ENCODE measurements at places on chromosomes 12 and 14.
A peak's percentile ranks its signal among the peaks of the same experiment; 100 is the strongest.

- DNase-seq = no peak
These were observed 30.7 kb downstream of the FOXN3 start for GRCh38 chr14:89386212-89386886.

DNA sequence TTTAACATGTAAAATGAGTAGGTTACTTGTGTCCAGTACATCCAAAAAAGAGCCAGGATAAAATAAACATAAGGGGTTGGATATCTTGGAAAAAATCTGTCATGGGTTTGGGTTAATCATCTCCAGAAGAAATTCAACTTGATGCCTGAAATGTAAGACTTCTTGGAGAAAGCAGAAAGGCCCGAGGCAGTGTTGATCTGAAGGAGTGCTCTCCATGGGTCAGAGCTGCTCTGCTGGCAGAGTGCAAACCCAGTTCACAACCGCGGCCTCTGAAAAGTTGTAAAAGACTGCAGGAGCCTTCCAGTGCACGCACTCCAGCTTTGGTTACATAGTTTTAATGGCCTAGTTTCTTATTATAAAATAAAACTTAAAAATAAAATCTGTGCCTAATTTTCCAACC is 97.3 kb upstream of the ALX1 start:
- no peak for DNase-seq

DNA sequence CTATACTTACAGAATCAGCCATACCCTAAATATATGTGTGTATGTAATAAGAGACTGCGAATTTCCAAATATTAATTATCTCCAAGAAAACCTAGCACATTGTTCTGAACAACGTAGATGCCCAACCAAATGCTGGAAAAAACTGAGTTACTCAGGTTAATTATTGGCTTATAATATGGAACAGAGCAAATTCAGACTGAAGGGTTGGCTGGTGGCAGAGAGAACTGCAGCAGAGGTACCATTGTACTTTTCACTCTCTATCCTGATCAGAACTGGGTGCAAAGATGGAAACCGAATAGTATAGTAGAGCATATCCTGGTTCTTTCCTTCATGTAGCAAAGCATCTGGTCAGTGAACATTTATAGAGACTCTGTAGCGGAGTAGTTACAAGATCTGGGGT is 185.7 kb downstream of the SLC2A13 start:
- no peak for DNase-seq

DNA sequence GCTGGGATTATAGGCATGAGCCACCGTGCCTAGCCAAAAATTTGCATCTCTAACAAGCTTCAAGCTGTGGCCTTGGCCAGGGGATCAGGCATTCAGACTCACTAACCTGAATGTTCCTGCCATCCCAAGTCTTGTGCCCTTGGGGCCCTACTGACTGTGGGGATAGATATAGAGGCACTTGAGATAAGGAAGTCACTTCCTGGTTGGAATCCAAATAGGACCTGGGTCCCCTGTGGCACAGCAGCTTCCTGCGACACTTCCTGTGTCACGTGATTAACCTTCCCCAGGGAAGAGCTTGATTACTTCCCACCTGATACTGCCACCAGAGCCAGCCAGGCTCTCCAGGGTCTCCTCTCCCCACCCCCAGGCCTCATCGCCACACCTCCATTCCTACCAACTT is 128.2 kb downstream of the BCL11B start:
- DNase-seq = no peak

DNA sequence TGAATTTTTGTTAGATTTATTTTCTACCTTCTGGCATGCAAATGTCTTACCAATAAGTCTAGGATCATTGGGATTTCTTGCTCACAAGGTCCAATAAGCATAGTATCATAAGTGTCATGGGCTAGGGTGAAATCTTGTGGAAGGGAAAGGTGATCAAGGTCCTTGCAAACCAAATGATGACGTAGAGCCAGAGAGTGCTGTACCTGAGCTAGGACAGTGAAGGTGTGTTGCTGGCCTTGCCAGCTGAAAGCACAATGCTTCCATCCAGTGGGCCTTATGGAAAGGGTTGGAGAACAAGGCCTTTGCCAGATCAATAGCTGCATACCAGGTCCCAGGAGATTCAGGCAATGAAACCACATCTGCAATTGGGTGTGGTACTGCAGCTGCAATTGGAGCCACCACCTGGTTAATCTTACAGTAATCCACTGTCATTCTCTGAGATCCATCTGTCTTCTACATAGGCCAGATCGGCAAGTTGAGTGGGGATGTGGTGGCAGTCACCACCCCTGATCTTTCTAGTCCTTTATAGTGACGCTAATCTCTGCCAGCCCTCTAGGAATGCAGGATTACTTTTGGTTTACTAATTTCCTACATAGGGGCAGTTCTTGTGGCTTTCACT is 208.9 kb upstream of the MYL2 start:
- DNase-seq = no peak

DNA sequence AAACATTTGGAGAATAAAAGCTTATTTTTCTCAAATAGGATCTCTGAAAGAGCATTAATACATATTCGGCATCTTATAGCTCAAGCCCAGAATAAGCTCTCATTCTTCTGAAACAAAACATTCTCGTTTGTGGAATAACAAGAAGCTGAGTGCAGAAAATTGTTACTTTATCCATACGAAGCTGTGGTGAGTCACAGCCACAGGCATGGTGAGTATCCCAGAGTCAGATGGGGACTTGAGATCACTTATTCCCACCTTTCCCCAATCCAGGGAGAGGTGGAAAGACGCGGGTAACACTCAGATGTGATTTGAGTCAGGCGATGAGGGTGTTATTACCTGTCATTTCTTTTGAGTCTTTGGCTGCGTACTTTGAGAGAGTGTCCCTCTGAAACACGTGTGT is 214.6 kb upstream of the TMEM132C start:
- DNase-seq = no peak

DNA sequence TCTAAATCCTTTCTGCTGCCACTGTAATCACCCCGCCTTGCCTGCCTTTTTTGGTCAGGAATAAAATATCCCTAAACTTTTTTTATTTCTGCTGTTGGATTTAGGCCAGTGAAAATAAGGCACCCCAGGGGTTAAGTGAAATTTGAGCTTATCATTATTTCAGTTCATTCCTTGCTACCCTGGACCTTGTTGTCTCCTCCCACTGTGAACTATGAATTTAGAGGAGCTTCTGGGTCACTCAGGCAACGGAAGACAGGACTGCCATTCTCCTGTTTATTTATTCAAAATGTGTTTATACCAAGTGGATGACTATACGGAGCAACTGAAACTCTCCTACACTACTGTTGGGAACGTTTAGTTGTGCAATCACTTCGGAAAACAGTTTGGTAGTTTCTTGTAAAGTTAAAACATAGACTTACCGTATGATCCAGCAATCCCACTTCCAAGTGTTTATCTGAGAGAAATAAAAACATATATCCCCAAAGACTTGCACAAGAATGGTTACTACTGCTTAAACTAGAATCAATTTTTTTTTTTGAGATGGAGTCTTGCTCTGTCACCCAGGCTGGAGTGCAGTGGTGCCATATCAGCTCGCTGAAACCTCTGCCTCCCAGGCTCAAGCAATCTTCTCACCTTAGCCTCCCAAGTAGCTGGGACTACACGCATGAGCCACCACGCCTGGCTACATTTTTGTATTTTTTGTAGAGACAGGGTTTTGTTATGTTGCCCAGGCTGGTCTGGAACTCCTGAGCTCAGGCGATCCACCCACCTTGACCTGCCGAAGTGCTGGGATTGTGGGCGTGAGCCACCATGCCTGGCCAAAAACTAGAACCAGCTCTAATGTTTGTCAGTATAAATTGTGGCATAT is 2.3 kb upstream of the TRAFD1 start:
- no peak for DNase-seq

GRCh38 chr12:2322554-2323120 is 269.9 kb downstream of the CACNA1C start:
- DNase-seq = peak; percentile 48

DNA sequence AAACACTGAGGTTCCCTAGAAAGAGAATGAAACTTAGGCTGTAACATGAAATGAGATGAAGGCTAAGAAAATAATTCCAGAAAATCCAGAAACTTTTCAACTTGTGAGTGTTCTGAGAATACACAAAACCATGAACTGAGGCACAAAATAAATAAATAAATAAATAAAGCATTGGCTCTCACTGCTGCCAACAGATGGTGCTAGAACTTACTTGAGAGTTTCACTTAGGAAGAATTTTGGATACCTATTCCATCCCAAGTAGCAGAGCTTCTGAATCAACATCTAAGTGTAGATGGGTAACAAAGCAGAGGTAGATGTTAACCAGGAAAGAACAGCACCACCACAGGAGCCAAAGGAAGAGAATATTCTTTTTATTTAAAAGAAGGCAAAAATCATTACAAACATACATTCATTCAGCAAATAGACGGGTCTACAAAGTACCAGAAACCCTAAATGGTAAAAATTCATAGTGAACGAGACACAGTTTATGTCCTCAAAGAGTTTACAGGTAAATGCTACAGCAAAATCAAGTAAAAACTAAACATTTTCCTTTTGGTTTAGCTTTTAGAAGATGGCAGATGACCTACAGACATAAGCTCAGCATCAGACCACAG is 16.7 kb downstream of the EPS8 start:
- DNase-seq = no peak

GRCh38 chr12:119710374-119710964 is 42.5 kb downstream of the PRKAB1 start:
- no peak for DNase-seq

DNA sequence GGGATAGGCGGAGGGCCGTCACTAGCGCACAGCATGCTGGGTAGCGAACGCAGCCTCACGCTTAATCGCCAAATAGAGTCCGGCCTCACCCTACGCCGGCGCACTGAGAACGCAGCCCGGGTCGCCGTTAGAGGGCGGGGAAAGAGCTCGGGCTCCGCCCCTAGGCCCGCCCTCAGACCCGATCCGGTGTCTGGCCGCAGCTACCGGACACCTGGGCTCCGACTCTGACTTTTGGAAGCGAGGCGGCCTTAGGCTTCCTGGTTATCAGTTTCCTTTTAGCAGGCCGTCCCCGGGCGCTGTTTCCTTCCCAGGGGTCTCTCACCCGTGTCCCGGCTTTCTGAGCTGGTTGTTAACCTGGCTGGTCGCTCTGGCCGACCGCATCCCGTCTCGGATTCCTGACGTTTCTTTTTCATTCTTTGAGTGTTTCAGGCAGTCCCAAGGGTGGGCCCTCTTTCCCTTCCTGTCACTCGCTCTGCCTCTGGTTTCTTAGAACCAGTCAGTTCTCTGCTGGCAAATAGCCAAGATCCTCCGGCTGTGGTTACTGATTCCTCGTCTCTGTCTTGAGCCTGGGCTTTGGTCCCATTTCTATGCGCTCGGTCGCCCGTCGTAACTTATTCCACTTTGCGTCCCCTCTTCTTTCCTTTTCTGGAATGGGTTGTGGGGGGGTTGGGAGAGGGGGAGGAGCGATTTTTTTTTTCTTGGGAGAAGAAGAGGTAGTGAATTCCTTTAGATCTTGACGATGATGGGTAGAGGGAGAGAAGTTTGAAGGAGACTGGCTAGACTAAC is 464 bp upstream of the STRN3 start:
- DNase-seq = peak; percentile 84

DNA sequence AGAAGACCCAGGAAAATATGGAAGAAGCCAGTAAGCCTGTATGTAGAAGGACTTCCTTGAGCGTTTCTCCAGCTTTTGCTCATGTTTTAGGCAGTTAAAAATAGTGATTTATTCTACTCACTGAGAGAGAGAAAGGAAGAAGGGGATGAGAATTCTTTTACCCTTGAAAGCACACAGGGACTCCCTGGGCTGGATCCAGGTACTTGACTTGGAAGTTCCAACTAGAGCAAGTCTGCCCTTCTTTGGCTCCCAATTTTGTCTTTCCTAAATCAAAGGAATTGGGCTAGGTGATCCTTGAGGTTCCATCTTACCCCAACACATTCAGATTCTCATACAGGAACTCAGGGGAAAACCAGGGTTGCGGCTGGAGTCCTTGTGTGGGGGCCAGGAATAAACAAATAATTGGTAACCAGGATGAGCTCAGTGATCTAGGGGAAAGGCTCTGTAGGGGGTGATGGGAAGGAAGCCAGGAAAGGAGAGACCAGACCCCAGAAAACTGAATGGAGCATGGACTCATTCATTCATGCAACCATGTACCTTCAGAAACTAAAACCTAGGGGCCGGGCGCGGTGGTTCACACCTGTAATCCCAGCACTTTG is 11.5 kb upstream of the ITGA5 start:
- no peak for DNase-seq

DNA sequence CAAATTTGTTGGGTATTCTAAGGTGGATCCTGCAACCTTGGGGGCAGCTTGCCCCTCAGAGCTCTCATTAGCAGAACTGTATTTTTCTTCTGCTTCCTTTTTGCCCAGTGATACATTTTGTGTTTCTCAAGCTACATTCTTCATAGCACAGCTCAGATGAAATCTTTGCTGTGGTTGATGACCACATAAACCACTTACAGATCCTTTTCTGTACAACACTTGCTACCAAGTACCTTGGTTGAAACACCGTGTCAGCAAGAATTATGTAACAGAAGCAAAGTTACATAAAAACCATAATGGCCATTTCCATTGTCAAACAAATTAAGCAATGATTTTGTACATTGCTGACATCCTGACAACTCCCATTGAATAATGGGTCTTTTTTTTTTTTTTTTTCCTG is 9.7 kb upstream of the PLBD1 start:
- DNase-seq = no peak

DNA sequence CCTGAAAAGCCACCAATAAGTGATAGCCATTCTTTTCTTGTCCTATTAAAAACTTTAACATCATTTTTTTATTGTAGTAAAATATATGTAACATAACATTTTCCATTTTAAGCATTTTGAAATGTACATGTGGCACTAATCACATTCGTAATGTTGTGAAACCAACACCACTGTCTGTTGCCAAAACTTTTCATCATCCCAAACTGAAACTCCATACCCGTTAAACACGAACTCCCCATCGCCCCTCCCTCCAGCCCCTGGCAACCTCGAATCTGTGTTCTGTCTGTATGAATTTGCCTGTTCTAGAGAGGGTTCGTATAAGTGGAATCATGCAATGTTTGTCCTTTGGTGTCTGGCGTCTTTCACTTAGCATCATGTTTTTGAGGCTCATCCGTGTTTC is 75.9 kb downstream of the CCDC92 start:
- DNase-seq = no peak

GRCh38 chr14:51653079-51653774 is 1.5 kb downstream of the FRMD6 start:
- DNase-seq = no peak

GRCh38 chr12:105848286-105848685 is 290.5 kb downstream of the NUAK1 start:
- no peak for DNase-seq

DNA sequence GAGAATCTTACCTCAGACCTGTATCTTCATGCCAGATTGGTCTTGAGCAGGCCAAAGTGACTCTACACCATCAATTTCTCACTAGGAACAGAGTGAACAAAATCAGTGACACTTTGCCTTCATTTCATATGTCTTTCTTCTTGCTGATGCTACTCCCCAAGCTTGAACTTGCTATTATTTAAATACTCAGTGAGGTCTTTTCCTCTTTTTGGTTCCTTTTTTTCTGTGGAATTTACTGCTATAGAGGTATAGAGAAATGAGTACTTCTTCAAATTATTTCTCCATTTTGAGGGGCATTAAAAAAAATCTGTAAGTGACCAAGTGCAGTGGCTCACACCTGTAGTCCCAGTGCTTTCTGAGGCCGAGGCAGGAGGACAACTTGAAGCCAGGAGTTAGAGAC is at the start of gene GPR33:
GPR33 (minus strand) TSS at position 154 of the 400 bp plus-strand sequence. CDS start 4,074 bp downstream, outside the sequence.
- no peak for DNase-seq

- DNase-seq = peak; percentile 86
These were observed 224.6 kb upstream of the CRY1 start for GRCh38 chr12:107317751-107318555.

GRCh38 chr12:81086342-81086741 is 8.5 kb downstream of the ACSS3 start:
- DNase-seq = no peak

Data from NCI-H1417 treated with DMSO at 0.1 percent for 48 hours (cell line).